Transverse colon (tissue), 4 donors: ENCODE measurements at places on chromosomes 5 and 9. TPM values are rescaled to one million over a fixed set of nuclear protein-coding genes. Genes with fewer than 3 reads are reported as not detected.
A peak's percentile ranks its signal among the peaks of the same experiment; 100 is the strongest.

- DNase-seq = no peak
These were observed 4.6 kb downstream of the KIF2A start for GRCh38 chr5:62310426-62311143.

DNA sequence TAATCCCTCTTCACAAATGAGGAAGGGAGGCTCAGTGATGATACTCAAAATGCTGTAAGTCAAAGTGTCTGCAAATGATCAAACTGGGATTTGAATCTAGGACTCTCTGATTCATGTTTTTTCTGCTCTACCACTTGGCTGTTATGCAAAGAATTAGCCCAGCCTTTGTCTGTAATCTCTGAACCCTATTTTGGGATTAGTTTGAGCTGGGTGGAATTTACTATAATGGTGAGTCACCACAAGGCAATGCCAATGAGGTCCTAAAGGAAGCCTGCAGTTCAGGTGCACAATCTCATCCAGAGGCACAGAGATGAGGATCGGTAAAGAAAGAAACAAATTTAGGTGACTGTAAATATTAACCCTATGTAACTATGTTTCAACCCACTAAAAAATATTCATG, 29.2 kb downstream of the RFK start:
- no peak for DNase-seq

DNA sequence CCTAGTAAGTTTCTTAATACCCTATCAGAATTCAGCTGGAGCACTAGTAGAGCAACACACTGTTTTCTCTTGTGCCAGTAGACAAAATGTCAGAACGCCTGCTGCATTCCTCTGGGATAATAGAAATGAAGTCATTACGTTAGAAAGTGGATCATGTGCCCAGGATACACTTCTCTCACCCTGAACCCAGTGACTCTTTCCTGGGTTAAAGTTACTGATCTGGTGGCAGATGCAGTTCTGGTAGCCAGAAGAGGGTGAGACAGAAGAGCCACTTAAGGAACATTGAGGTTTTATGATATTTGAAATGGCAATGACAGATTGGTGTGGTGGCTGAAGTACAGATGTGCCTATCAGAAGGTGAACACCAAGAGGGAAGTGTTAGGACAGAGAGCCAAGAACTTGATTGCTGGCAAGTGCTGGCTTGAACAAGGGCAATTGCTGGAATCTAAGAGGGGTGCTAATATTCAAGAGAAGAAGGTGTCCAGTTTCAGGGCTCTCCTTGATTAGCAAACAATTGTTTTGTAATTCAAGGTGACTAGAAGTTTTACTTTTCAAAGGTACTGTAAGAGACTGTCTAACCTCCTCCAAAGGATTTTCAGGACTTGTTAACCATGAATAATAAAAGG, 93.7 kb upstream of the ERBIN start:
- no peak for DNase-seq

DNA sequence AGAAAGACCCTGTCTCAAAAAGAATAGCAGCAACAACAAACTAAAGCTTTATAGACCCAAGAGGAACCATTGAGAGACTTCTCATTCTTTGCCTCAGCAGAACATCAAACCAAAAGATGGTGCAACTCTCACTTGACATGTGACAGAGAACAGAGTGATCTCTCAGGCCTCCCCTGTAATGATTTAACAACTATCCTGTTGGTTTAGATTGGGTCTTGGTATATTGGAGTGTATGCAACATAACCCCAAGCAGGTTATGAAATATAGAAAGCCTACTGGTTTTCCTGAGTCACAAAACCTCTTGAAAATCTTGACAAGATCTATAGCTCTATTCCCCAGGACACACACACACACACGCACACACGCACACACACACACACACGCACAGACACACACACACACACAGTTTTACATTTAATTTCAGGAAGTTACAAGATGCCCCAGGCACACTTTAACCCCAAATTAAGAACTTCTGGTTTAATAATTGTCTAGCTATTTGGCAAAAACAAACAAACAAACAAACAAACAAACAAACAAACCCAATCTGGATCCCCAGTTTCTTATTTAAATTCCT, 6.5 kb upstream of the FGF1 start:
- DNase-seq = no peak

GRCh38 chr5:73367650-73368049, 80.9 kb downstream of the FOXD1 start:
- no peak for DNase-seq

GRCh38 chr9:96009223-96009602, 133.7 kb downstream of the ERCC6L2 start:
- DNase-seq = no peak

ANKRD34B gene
- not detected for total RNA-seq

RASGRF2 gene
- 2.7 TPM for total RNA-seq

ZNF618 gene
- 8.6 TPM for total RNA-seq

HTR1A gene
- total RNA-seq = not detected

GFPT2 gene
- total RNA-seq = 13.8 TPM

ESM1 gene
- total RNA-seq = not detected

PCDHGA6 gene
- total RNA-seq = 3.4 TPM

SYK gene
- total RNA-seq = 534 TPM

DNA sequence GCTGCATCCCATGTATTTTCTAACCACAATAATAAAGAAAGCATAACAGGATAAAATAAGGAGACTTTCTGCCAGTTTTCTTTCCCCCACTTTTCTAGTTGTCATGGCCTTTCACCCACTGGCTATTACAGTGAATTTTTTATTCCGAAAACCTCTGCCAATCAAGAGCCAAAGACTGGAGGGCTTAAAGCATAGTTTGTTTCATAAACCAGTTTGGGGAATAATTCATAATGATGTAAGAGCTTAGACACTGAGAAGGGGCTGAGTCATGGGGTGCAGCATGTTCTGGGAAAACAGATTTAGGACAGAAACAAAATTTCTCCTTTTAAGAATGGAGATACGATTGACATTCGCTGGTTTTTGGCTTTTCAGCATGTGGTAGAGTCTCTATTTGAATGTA, 4.4 kb upstream of the GLIPR2 start:
- DNase-seq = no peak

PDLIM7 gene
- total RNA-seq = 89.8 TPM

GRCh38 chr5:80516826-80517225, 28.9 kb downstream of the FAM151B start:
- no peak for DNase-seq

DNA sequence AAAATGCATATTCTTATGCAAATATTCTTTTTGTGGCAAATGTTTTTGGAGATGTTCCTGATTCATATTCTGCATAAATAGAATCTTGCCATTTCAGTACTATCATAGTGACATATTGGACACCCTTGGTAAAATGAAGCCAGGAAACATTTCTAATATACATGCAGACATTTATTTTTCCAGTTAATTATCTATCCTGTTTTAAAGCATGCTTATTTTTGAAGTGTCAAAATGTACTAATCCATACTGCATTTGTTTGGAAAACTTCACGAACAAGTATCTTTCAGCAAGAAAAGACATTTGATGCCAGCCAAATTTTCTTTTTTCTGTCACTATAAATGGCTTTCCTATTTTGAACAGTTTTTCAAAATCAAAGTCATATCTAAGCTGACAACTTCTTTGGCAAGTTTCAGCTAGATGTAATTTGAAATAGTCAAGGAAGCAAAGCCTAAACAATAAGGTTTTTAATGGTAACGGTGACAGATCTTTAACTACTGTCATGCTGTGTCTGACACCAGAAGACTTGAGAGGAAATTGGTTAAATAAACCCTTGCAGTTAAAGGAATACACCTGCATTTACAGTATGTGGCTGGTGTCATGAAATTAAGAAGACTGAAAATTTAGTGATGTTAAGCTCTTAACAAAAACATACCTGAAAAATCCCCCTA, 284.3 kb downstream of the TLE1 start:
- DNase-seq = no peak

GRCh38 chr9:18890372-18890771, 142.6 kb downstream of the SAXO1 start:
- no peak for DNase-seq

GRCh38 chr9:93076101-93076791, 17.7 kb downstream of the SUSD3 start:
- DNase-seq = no peak

DNA sequence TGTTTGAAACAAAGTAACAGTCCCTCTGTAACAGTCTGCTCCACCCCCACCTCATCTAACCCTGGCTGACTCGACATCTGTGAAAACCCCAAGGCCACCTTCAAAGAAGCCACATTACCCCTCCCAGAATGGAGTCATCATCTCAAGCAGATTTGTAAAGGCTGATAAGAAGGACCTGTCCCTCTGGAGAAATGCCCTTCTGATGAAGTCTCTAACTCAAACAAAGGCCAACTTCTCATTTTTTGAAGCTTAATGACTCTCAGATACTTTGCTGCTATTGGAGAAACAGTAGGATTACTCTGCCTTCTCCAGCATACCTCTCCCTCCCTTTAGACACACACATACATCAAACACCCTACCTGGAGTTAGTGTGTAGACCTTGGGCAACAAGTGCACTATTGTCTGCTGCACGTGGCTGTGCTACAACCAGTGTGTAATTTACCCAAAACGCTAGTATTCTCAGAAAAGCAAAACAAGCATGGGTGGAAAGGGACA, 5.3 kb upstream of the SUSD1 start:
- no peak for DNase-seq

- no peak for DNase-seq
These were observed 176.1 kb downstream of the ISL1 start for GRCh38 chr5:51559339-51559738.

ERAP2 gene
- total RNA-seq = 7.1 TPM

- no peak for DNase-seq
These were observed 28.4 kb downstream of the RUSC2 start for GRCh38 chr9:35518225-35518821.

DNA sequence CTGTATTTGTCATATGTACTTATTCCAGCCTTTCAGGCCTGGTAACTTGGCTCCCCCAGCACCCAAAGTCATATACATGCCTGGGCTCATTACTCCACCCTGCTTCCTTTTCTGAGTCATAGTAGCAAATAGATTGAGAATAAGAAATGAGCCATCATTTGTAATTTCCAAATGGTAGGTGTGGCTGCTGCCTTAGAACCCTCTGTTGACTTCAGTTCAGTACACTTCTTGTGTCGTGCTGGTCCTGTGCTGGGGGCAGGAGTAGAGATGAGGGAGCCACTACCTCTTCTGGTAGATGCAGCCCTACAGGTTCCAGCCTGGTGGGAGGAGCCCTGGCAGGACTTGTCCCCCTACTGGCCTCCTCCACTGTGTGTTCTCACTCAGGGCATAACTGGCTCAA, 11.1 kb downstream of the GM2A start:
- no peak for DNase-seq

- DNase-seq = peak; percentile 38
These were observed 15.0 kb upstream of the GPX3 start for GRCh38 chr5:151005187-151005949.

DNA sequence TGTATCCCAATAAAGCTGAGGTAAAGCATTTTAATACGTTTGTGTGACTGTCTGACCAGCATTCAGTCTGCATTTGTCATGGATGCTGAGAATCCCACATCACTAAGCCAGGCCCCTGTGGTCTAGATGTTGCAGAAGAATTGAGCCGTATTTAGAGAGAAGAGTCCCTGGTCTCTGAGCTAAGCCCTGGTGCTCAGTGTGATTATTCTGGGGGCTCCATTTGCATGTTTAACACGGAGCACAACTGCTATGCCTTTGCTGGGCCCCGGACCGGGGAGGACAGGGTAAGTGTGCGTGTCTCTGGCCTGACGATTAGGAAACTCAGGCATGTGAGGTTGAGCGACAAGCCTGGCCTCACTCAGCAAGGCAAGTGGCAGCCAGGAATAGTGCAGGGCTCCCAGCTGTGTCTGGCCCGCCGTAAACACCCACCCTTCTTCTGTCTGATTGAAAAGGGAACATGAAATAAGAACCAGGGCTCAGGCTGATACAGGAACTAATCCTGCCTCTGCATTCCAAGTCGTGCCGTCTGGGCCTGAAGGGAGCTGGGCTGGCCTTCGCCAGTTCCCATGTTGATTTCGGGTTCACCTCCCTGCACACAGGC, 22.3 kb downstream of the FAM78A start:
- DNase-seq = peak; percentile 33

DNA sequence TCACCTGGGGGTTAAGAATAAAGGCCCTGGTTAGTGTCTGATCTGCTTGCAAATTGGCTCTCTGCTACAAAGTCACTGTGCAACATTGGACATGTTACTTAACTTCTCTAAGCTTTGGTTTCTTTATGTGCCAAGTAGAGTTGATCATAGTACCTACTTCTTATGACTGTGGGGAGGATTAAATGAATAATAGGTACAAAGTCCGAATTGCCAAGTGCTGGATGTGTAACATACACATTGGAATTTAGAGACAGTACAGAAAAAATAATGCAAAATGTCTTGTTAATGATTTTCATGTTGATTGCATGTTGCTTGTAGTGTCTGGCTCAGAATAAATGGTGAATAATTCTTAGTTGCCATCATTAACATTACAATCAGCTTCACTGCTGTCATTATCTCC, 2.2 kb downstream of the DOCK8 start:
- no peak for DNase-seq

RNF208 gene
- total RNA-seq = 26.5 TPM

DNA sequence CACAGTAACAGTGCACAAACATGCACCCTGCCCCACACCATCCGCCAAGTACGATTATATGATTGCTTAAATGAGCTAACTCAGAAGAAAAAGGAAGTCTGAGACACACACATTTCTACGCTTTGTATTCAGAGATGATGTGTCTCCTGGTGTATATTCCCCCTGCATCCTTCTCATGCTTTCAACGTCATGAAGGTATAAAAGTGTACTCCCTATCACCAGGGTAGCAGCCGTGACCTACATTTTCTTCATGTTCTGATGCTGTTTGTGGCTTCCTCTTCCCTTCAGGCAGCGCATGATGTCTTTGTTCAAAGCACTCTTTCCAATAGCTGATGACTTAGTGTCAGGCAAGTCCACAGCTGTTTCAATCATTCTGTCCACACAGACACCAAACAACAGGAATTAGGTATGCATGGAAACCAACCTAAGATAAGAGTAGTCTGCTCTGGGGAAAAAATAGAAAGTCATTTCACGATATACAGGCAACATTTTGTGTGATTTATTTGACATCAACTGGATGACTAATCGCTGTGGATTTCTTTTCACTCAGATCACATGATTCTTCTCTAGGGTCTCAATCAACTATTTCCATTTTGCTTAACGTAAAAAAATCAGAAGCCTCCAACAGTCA, 269.4 kb upstream of the PTGER4 start:
- no peak for DNase-seq

IPO11 gene
- 15.7 TPM for total RNA-seq

GLDC gene
- 70.7 TPM for total RNA-seq
